ENCODE measurements at places on chromosomes 1 and 21.

- no peak for DNase-seq
These were observed 40.2 kb downstream of the CASQ2 start for GRCh38 chr1:115728341-115728740.

GRCh38 chr1:238340989-238341388 is 450.3 kb upstream of the ZP4 start:
- no peak for DNase-seq

DNA sequence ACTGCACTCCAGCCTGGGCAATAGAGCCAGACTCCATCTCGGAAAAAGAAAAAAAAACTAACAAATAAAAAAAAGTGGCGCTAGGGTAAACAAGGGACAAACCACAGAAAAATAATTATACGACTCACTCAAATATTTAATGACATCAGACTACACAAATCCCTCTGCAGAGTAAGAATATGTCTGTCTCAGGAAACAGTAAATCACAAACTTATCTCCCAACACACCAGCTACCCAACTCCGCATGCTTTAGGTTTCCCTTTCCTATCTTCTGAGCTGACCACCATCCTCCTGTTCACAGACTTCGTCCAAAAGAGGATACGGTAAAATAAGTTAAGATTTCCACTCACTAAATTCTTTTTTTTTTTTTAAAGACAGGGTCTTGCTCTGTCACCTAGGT is 16.2 kb downstream of the WDR47 start:
- no peak for DNase-seq

DNA sequence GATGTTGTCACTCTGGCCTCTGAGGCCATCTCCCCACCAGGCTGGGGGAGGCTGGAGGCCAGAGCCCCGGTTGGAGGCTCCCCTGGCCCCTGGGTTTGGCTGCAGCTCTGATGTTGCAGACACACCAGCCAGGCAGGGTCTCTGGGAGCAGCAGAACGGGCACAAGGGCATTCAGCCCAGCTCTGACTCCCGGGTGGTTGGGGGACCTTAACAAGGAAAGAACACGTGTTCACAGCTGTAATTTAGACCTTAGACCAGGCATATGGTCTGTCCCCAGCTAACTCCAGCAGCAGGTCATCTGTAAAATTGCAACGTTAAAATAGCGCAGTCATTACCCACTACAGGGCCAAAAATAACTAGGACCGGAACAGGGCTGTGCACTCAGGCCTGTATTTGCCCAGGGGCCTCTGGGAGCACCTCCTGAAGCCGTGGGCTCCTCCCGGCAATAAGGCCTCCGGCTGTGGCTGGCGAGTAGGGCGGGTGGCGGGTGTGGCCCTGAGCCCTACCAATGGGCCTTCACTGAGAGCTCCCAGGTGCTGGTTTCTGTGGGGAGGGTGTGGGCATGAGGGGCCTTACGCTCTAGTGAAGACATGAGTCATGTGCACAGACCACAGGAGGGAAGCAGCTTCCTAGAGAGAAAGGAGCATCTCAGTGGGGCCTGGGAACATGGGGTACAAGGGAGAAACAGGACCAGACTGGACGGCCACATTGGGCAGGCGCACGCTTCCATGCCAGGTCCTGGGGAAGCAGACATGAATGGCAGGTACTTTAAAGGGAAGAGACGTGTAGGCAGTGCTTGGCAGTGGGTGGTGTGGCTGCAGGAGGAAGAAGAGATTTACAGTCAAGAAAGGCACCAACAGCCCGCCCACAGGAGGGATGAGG is 6.1 kb downstream of the LDLRAP1 start:
- DNase-seq: no peak

GRCh38 chr1:60423146-60423780 is 349.7 kb upstream of the C1orf87 start:
- no peak for DNase-seq

DNA sequence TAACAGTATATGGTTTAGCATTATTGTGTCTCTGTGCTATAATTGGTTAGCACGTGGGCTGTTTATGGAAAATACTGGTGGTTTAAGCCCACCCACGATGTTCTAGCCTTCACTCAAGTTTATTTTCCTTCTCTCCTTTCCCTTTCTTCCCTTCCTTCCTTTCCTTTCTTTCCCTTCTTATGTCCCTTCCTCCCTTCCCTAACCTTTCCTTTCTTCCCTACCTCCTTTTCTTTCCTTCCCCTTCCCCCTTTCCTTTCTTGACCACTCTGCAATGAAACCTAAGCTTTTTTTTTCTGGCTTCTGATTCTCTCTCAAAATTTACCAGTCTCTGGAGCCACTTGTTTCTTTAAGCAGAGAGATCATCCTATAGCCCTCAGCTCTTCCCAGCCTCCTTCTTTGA is 13.4 kb upstream of the S100A10 start:
- no peak for DNase-seq

DNA sequence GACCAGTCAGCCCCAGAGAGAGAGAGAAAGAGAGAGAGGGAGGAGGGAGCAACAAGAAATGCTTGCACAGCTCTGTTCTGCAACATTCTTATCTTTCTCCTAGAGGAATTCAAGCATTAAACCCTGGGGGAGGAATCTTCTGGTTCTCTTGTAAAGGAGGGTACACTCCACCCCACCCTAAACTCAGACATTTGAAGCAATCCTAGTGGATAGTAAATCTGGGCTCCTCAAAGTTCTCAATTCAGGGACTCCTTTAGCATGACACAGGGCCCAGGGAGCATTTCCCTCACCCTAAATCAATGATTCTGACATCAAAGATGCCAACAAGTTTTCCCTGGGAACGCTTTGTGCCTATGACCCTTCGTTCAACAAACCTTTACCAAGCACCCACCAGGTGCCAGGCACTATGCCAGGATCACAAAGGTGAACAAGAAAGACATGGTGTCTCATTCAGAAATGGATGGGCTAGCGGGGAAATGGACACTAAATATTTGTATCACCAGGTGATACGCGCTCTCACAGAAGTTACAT is 11.9 kb upstream of the CAPN2 start:
- no peak for DNase-seq

DNA sequence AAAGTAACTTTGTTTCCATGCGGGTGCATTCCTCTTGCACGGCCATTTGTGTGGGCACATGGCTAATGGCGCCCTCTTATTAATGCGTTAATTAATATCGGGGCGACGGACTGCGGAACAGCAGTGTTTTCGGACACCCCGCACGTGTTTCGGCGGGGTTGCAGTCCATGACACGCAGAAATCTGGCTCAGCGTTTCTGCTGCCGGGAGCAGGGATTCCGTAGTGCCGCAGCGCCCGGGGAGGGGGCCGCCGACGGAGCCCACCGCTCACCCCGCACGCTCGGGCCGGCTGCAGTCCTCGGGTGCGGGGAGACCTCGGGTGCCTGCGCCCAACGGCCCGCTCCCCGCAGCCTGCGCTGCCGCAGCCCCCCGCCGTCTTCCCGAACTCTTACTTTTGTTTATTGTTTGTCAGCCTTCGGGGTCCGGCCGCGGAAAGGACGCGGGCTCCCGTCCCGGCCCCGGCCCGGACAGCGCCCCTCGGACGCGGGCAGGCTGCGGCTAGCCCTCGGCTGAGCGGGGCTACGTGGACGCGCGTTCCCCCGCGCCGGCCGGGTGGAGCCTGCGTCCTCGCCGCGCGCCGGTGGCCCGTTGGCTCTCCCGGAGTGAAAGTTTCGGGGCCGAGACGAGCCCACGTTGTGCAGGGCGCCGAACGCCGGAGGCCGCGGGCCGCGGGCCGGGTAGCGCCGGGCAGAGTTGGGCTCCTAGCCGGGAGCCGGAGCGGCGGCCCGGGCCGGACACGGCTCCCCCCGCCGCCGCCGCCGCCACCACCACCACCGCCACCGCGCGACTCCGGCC is 849 bp downstream of the NFIA start:
- DNase-seq: no peak

DNA sequence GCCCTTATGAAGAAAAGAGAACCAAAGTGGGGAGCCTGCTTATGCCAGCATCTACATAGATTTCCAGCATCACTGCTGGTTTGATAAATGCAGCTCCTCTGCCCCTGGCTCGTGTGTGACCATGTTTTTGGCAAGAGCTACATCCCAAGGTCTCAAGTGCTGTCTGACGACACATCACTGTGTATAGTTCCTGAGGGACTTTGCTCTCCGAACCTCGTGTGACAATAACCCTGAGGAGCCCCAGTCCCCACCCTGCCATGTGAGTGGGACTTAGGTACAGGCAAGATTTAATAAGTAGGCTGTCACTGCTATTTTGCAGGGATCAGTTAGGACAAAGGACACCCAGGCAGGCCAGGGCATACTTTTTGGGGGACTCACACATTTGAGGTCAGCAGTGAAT is 28.8 kb upstream of the RERE start:
- no peak for DNase-seq

DNA sequence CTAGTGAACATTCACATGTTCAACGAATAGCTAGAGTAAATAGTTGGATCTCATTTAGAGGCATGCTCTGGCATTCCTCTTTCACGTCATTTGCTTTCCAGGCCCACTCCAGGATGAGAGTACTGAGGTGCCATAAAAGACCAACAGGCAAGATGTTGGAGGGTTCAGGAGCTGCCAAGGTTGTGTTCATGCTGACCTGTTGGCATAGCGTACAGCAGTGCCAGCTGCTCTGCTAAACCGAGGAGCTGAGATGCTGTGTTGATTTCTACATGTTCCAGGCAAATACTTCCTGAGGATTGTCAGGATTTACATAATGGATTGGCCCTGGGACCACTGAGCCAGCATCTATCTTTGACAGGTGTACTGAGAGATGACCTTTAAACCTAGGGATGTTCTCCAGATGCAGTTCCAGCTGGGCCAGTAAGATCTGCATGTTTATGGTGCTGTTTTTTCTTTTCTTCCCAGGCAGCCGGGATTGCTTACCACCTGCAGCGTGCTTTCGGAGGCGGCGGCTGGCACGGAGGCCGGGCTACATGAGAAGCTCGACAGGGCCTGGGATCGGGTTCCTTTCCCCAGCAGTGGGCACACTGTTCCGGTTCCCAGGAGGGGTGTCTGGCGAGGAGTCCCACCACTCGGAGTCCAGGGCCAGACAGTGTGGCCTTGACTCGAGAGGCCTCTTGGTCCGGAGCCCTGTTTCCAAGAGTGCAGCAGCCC is 66.9 kb downstream of the DISC1 start:
- no peak for DNase-seq

DNA sequence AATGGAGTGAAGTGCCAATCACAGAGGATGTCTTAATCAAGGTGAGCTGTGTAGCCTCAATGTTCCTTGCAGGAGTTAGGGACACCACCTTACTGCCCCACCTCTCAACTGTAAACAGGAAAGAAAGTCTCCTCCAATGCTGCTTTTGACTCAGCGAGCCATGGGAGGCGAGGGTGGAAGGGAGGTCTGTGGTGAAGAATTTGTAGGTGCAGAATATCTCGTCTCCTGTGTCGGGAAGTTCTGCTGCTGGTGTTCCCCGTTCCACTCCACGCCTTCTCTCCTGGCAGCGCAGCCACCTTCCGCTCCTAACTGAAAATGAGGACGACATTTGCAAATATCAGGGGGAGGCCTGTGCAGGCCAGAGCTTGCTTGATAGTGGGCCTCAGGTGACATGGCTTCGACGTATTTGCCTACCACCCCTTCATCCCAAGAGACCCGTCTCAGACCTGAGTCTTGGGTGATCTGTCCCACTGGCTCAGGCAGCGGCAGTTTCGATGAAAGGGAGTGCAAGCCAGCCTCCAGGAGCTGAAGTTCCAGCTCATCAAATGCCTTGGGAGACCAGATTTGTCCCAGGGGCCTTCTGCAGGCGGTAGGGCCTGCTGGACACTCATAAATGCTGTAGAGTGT is 368.3 kb upstream of the C1orf174 start:
- DNase-seq: no peak

GRCh38 chr21:36034211-36034913 is 26.0 kb downstream of the SETD4 start:
- no peak for DNase-seq

GRCh38 chr1:6348511-6349191 is 44.9 kb downstream of the ACOT7 start:
- no peak for DNase-seq

GRCh38 chr1:178501705-178502329 is 5.1 kb upstream of the CLEC20A start:
- no peak for DNase-seq

DNA sequence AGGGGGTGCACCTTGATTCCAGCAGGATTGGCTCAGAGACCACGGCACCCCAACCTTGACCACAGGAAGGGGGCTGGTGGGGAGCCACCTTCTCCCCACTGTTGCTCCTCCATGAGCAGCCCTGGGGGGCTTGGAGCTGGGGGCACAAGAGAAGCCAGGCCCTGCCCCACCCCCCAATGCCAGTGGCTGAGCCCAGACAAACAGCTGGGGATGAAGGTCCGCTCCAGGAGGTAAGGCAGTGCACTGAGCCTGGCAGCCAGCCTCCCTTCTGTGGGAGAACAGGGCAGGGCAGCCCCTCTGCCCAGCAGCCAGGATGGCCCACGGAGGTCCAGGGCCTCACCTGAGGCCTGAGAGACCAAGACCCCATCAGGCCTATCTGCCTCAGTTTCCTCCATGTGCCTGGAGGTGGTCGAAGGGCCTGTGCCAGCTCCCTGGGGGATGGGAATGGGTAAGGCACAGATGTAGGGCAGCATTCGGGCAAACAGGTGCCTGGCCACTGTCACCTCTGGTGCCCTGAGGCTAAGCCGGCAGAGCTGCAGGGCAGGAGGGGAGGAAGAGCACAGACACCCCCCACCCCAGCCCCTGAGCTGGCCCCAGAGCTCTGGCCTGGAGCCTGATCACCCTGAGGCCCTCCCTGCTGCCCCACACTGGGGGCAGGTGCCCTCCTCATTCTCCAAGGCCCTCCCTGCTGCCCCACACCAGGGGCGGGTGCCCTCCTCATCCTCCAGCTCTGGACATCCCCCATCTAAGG is 7.1 kb downstream of the ITGB2 start:
- no peak for DNase-seq

- no peak for DNase-seq
These were observed 6.0 kb downstream of the CZIB start for GRCh38 chr1:53214376-53214940.

DNA sequence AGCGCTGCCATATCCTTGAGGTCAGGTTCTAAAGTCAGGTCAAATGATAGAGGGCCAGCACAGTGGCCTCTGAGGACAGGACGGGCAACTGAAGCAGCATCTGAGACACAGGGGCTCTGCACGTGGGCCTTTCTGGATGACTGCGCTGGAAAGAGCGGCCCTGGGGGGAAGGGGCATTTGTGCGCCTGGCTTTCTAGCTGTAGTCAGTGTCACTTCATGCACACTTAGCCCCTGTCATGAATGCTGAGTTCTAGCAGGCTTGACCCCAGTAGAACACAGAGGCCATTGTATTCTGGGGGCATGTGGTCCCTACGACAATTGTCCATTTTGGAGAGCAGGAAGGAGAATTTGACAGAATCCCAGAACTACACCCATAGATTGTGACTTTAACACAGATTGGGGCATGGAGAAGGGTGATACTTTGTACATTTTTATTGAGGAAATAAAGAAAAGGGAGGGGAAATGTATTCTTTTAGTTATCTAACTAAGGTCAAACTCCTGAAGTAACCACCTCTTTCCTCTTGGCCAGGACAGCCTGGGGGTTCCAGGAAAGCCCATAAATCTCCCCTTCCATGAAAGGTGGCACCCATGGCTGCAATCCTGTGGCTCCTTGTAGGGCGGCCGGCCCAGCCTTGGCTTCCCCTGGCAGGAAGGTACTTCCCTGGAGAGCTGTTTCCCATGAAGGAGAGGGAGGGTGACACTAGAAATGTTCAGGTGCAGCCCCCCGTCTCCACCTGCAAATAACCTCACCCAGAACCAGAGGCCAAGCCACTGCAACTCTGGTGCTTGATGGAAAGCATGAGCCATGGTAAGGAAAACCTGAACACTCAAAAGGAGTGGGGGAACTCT is 34.4 kb downstream of the NTPCR start:
- DNase-seq: no peak
